Nasal cavity respiratory epithelium epithelial cell of viscerocranial mucosa (primary cell): ENCODE measurements at places on chromosomes 16 and 17. TPM values are rescaled to one million over a fixed set of nuclear protein-coding genes. Genes with fewer than 3 reads are reported as not detected.

FOXN1 gene
- under 0.01 and 0.14 TPM in 2 replicates for total RNA-seq

KRTAP4-3 gene
- total RNA-seq: not detected in 2 replicates

ATP2C2 gene
- total RNA-seq: 26.7 and 50.7 TPM in 2 replicates

TMIGD1 gene
- not detected in 2 replicates for total RNA-seq

TANGO6 gene
- 15.4 and 17.0 TPM in 2 replicates for total RNA-seq

MEFV gene
- total RNA-seq: under 0.01 and 0.07 TPM in 2 replicates

CEP112 gene
- total RNA-seq: 2.1 and 5.5 TPM in 2 replicates

PYY gene
- 0.68 TPM in 1 of 2 replicates, not detected in the other for total RNA-seq

SLFN14 gene
- not detected in 2 replicates for total RNA-seq

TP53TG3F gene
- not detected in 2 replicates for total RNA-seq

OTOP3 gene
- total RNA-seq: 0.34 TPM in 1 of 2 replicates, not detected in the other

ITGB4 gene
- total RNA-seq: 488 and 974 TPM in 2 replicates

OSGIN1 gene
- total RNA-seq: 3.1 and 5.1 TPM in 2 replicates

SDR42E2 gene
- total RNA-seq: not detected in 2 replicates

TEX14 gene
- 0.07 TPM in 1 of 2 replicates, not detected in the other for total RNA-seq

CHST6 gene
- total RNA-seq: 1.0 and 2.8 TPM in 2 replicates

ACSM3 gene
- 1.4 and 1.7 TPM in 2 replicates for total RNA-seq

GLIS2 gene
- 0.68 and 3.6 TPM in 2 replicates for total RNA-seq

MAF gene
- total RNA-seq: 3.8 and 25.4 TPM in 2 replicates

CD300H gene
- not detected in 2 replicates for total RNA-seq

MIS12 gene
- 27.3 and 76.9 TPM in 2 replicates for total RNA-seq

CD300LG gene
- total RNA-seq: not detected in 2 replicates

APOH gene
- not detected in 2 replicates for total RNA-seq
